ENCODE measurements at places on chromosomes 1 and 21. TPM values are rescaled to one million over a fixed set of nuclear protein-coding genes. Genes with fewer than 3 reads are reported as not detected.

Gene CHRNB2
- not detected for total RNA-seq

Gene ERICH3
- not detected for total RNA-seq

Gene C4BPA
- not detected for total RNA-seq

Gene MCOLN3
- total RNA-seq, result 0.51 TPM

Gene KIF17
- total RNA-seq, result not detected

DNA sequence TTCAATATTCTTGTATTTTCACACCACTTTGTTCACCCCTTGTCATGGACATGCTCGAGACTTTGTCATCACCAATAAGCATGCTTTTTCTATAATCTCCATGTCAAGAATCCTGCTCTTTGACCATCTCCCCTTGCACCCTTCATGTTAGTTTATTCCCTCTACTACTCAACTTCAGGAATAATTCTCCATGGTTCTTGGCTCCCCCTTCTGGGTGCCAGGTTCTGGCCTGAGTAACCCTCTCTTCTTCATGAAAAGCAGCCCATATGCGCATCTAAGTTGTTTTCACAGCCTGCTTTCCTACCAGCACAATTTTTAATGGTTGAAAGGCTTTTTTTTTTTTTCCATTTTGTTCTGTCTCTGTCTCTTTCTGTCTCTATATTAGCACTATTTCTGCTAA, 160.7 kb downstream of the LEPR start:
- peak; percentile 3 for DNase-seq

DNA sequence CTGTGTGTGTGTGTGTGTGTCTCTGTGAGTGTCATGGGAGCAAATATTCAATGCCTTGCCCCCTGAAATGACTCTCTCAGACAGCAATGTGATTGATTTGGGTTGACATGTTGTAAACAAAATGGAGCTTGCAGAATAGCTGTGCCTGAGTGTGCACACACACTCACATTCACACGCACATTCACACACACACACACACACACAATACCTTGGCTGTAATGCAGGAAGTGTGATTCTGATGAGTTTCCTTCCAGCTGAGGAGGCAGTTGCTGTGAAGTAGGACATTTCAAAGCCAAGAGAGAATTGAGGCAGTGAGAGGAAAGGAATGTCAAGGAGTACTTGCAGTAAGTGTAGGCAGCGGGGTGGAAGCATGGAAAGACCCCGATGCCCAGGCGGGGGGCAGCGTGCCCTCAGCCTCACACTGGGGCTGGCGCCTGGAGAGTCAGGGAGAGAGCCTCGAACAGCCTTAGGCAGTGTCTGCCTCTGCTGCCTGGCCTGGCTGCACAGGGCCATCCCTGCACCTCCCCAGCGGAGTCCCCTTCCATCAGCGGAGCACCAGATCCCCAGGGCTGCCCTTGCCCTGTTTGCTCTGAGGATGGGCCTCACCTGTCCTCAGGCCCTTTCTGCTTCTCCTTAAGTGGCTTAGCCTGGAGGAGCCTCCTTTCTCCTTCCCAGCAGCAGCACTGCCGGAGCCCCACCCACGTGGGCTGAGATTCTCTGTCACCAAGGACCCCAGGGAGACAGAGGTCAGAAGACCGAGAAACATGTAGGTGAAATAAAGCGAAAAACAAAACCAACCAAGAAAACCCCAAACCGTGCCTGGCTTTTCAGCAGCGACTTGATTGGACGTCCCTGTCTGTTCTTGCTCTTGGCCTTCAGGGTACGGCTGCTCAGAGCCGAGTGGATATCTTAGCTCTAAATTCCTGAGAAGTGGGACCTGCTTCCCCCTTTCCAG, 9.2 kb downstream of the VASH2 start:
- no peak for DNase-seq

GRCh38 chr1:118927427-118928187, 60.5 kb downstream of the TBX15 start:
- no peak for DNase-seq

- DNase-seq, result peak; percentile 67
Observed at GRCh38 chr1:162327144-162327787, 49.4 kb downstream of the SPATA46 start.

DNA sequence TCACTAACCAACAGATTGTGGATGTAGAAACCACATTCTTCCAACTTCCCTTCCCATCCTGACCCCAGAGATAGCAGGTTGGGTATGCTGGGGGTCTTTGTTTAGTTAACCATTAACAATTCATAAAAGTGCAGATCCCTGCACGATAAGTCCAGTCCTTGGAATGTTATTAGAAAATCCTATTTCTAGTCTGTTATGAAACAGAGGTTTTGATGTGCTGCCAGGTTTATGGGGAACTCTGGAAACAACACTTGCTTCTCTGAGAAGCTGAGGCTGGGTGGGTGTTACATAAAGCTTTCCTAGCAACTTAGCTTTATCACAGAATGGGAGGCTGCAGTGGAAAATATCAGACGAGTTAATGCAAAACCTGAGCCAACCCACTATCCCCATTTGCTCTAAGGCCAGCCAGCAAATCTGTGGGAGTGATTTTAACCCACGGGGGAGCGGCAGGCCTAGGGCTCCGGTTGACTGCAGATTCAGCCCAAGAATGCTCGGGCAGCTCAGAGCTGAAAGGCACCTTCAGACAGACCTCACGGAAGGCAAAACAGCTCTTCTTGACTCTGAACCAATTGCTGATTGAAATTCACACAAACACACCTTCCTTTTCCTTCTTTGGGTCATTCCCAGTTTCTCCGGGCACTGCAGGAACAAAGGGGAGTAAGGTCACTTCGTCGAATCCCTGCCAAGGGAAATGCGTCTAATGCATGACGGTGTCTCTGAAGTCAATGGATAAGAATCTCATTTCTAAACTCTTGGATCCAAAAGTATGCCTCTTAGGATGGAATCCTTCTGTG, 111.7 kb upstream of the IRF2BP2 start:
- peak; percentile 90 for DNase-seq

DNA sequence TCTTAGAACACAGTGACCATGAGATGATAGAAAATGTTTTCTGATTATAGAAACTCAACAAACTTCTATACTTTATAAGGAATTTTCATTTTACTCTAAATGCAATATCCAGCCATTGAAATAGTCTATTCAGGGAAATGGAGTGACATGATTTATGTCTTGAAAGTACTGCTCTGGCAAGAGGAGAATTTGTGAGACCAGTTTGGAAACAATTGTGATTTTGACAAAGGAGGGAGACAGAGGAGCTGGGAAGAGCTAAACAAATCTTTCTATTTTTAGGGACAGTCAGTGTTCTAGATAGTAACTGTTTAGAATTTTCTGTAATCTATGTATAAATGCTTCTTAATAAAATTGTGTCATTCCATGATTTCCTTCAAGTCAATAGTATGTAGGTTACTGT, 252.3 kb downstream of the FMN2 start:
- no peak for DNase-seq

GRCh38 chr1:242088875-242089274, 90.0 kb upstream of the MAP1LC3C start:
- no peak for DNase-seq

DNA sequence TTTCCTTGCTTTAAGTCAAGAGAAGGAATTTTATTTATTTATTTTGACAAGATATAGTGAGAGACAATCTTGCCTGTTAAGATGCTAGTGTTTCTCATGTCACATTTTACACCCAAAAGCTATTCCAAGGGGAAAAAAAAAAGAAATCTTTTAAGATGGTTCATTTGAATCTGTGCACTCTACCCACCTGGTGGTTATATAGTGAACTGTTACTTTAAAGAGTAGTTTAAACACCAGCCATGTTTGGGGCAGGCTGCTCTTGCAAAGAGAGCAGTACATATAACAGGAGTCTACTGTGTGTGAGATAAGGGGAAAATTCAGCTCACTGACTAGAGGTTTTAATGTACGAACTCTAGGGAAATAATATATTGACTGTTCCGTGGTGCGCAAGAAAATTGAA, 3.3 kb upstream of the ELAVL4 start:
- DNase-seq, result no peak

- DNase-seq, result no peak
Observed at GRCh38 chr1:226530591-226530990, 18.0 kb upstream of the STUM start.

DNA sequence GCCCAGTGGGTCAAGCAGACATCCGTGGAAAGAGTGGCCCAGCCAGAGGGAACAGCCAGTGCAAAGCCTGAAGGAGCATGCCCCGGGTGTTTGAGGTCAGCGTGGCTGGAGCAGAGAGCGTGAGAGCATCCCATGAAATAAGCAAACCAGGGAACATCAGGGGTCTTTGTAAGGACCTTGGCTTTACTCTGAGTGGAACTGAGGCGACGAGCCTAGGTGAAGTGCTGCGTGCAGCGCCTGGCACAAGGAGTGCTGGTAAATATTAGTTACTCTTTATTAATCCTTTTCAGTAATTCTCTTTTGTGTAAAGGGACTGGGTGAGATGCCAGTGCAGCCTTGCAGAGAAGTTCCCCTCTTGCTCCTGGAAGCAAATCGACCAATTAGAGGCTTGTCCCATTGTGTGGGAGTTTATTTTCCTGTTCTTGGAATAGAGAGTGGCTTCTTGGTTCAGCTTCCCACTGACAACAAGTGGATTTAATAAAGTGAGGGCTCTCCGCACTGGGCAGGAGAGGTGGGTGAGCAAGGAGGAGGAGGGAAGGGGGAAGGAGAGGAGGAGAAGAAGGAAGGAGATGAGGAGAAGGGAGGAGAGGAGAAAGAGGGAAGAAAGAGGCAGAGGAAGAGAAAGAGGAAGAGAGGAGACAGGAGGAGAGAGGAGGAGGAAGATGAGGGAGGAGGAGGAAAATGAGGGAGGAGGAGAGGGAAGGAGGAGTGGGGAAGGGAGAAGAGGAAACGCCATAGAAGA, 37.6 kb upstream of the DISP3 start:
- no peak for DNase-seq
